Ovary (tissue), 10 donors: ENCODE measurements at places on chromosomes 11 and 22. TPM values are rescaled to one million over a fixed set of nuclear protein-coding genes. Genes with fewer than 3 reads are reported as not detected.

DNA sequence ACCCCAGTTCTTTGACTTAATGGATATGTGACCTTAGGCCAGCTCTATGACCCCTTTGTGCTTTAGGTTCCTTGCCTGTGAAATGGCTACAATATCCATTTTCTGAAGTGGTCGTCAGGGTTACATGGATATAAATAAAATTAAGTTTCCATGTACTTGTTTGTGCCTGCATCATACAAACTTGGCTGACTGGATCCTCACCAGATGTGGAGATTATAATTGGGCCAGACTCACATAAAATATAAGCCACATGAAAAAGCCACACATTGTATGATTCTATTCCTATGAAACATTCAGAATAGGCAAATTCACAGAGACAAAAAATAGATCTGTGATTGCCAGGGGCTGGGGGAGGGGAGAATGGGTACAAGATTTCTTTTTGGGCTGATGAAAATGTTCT, 100.9 kb upstream of the USP47 start:
- no peaks in the 10 kb centered on the region for H3K27me3 ChIP-seq
- H3K4me1 ChIP-seq: no peaks in the 10 kb centered on the region
- H3K4me3 ChIP-seq: no peak overlapping the region
- no peak overlapping the region for H3K27ac ChIP-seq
- no peaks in the 10 kb centered on the region for H3K36me3 ChIP-seq
- no peak for DNase-seq

DNA sequence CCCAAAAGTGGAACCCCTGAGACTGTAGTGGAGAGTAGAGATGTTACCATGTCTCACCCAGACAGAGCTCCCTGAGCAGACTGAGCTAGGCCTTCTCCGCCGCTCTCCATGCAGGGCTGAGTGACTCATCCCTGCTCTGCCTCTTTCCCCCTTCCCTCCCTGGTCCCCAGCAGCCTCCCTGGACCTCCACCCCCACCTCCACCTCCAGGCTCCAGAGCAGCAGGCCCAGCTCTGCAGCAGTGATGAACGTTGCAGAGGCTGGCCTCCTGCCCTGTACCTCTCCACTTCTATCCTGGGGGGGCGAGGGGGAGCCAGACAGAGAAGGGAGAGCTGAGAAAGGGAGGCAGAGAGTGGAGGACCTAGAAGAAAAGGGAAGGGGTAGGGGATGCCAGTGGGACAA, 19.3 kb upstream of the ARAP1 start:
- DNase-seq: no peak
- no peak overlapping the region for H3K4me3 ChIP-seq
- H3K27ac ChIP-seq: no peak overlapping the region
- H3K4me1 ChIP-seq: peaks cover 3% of the 10 kb centered on the region
- H3K27me3 ChIP-seq: no peaks in the 10 kb centered on the region

- no peak for DNase-seq
- no peaks in the 10 kb centered on the region for H3K27me3 ChIP-seq
- H3K27ac ChIP-seq: no peak overlapping the region
- no peak overlapping the region for H3K4me3 ChIP-seq
- no peaks in the 10 kb centered on the region for H3K36me3 ChIP-seq
Observed at GRCh38 chr22:35752006-35752862, 34.6 kb downstream of the APOL5 start.

DNA sequence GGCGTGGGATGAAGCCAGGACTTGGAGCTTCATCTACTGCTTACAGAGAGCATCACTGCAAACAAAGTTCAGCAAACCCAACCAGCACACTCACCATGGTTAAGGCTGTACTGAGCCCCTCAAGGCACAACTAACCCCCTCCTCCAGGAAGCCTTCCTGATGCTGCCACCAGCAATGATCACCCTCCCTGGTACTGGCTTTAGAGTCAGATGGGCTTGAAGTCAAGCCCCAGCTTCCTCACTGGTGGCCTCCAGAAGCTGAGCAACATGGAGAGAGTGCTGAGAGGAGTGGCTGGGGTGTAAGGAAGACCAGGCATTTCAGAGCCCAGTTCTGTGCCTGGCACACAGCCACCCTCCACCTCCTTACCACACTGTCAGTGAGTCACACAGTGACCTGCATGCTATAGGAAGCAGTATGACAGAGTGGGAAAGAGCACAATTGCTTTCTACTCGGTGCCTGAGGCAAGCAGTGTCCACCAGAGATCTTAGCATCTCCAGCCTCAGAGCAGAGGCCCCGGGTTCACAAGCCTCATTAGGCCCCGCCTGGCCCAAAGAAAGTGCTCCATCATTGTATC, 24.7 kb upstream of the BAIAP2L2 start:
- no peaks in the 10 kb centered on the region for H3K36me3 ChIP-seq
- DNase-seq: no peak
- no peaks in the 10 kb centered on the region for H3K27me3 ChIP-seq

DNA sequence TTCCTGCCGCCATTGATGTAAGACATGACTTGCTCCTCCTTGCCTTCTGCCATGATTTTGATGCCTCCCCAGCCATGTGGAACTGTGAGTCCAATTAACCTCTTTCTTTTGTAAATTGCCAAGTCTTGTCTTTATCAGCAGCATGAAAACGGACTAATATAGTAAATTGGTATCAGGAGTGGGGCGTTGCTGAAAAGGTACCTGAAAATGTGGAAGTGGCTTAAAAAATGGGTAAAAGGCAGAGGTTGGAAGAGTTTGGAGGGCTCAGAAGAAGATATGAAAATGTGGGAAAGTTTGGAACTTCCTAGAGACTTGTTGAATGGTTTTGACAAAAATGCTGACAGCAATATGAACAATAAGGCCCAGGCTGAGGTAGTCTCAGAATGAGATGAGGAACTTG, 89.7 kb downstream of the RSF1 start:
- no peak for DNase-seq
- H3K4me1 ChIP-seq: no peaks in the 10 kb centered on the region
- no peak overlapping the region for H3K4me3 ChIP-seq
- no peaks in the 10 kb centered on the region for H3K36me3 ChIP-seq

DNA sequence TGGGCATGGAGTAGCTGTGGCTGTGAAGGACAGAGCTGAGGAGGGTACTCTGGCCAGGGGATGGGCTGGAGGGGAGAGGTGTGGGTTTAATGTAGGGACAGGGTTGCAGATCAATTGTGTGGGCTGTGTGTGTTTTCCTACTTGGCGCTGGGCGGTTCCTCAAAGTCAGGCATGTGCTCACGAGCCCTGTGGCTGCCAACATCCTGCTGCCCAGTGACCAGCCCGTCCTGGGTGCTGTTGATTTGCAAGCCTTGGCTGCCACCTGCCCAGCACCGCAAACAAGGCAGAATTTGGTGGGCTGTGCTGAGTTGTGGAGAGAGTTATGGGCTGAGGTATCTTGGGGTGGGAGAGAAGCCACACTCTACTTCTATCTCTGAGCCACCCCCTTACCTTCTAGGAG, 69.2 kb downstream of the SCN3B start:
- no peaks in the 10 kb centered on the region for H3K27me3 ChIP-seq
- DNase-seq: no peak

- H3K27me3 ChIP-seq: no peaks in the 10 kb centered on the region
- H3K4me1 ChIP-seq: no peaks in the 10 kb centered on the region
- H3K4me3 ChIP-seq: no peak overlapping the region
- H3K36me3 ChIP-seq: no peaks in the 10 kb centered on the region
- no peak for DNase-seq
Observed at GRCh38 chr11:78216021-78216420, 27.3 kb downstream of the USP35 start.

The SMARCB1 gene
- 95.1 TPM for total RNA-seq

DNA sequence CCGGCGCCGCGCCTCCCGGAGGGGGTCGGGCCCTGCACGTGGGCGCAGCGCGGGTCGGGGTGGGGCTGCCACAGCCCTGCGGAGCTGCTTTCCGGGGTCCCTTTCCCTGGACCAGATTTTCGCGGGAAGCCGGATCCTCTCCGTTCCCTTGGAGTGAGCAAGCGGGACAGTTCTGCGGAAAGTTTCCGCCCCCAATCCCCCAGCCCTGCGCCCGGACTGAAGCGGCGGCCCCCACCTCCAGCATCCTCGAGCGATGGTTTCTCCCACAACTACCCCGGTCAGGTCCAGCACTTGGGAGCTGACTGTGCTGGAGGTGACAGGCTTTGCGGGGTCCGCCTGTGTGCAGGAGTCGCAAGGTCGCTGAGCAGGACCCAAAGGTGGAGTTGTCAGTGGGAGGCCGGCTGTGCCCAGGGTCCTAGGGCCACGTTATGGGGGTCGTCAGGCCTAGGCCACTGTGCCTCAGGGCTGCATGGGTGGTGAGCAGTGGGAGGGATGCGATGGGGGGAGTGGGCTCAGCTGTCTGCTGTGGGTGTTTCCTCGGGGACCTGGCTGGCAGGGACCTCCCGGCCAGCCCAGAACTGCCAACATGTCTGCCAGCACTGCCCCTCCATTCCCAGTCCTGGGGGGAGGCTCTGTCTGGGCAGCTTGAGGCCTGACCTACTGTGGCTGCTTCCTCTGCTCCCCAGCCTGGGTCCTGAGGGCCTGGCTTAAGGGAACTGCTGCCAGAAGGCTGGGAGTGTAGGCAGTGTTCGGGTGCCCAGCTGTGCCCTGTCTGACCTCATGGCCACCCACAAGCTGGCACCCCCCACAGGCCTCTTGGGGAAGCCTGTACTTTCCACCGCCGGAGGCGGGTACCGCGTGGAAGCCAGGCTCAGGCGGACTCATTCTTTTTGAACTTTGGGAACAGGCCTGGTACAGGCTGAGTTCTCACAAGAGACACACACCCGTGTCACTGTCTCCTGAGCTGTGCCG, 726 bp downstream of the ST3GAL4 start:
- H3K27me3 ChIP-seq: no peaks in the 10 kb centered on the region
- H3K36me3 ChIP-seq: no peaks in the 10 kb centered on the region
- DNase-seq: peak; percentile 35
- peak overlapping the region; percentile 70 for H3K4me3 ChIP-seq
- peak overlapping the region; percentile 82 for H3K27ac ChIP-seq

GRCh38 chr22:29598684-29599020, 4.8 kb upstream of the NF2 start:
- H3K27me3 ChIP-seq: no peaks in the 10 kb centered on the region
- H3K27ac ChIP-seq: no peak overlapping the region
- no peak overlapping the region for H3K4me3 ChIP-seq
- H3K36me3 ChIP-seq: no peaks in the 10 kb centered on the region
- peaks cover 2% of the 10 kb centered on the region for H3K4me1 ChIP-seq
- no peak for DNase-seq

GRCh38 chr11:803770-804598, 1.0 kb downstream of the PIDD1 start:
- no peaks in the 10 kb centered on the region for H3K27me3 ChIP-seq
- no peaks in the 10 kb centered on the region for H3K36me3 ChIP-seq
- peaks cover 12% of the 10 kb centered on the region for H3K4me1 ChIP-seq
- H3K27ac ChIP-seq: no peak overlapping the region
- DNase-seq: no peak
- H3K4me3 ChIP-seq: no peak overlapping the region

The PATL1 gene
- 40.3 TPM for total RNA-seq

GRCh38 chr22:47783433-47784366, 1021.2 kb downstream of the TBC1D22A start:
- no peaks in the 10 kb centered on the region for H3K27me3 ChIP-seq
- H3K4me1 ChIP-seq: no peaks in the 10 kb centered on the region
- H3K27ac ChIP-seq: no peak overlapping the region
- H3K4me3 ChIP-seq: no peak overlapping the region

GRCh38 chr11:64570341-64570740, 20.7 kb upstream of the SLC22A12 start:
- H3K36me3 ChIP-seq: no peaks in the 10 kb centered on the region
- H3K4me1 ChIP-seq: peaks cover 2% of the 10 kb centered on the region
- H3K4me3 ChIP-seq: no peak overlapping the region
- no peak overlapping the region for H3K27ac ChIP-seq
- DNase-seq: no peak

The MUC5AC gene
- total RNA-seq: not detected

GRCh38 chr22:46150655-46151477, 540 bp downstream of the PPARA start:
- peak overlapping the region; percentile 94 for H3K27ac ChIP-seq
- H3K36me3 ChIP-seq: no peaks in the 10 kb centered on the region
- no peaks in the 10 kb centered on the region for H3K27me3 ChIP-seq
- DNase-seq: peak; percentile 71
- H3K4me3 ChIP-seq: peak overlapping the region; percentile 80
